ENCODE measurements at places on chromosomes 2 and 18. TPM values are rescaled to one million over a fixed set of nuclear protein-coding genes. Genes with fewer than 3 reads are reported as not detected.

The GALNT1 gene
- polyA plus RNA-seq: 76.5 TPM

The MC5R gene
- 0.17 TPM for polyA plus RNA-seq

The RNMT gene
- 59.4 TPM for polyA plus RNA-seq

The APLF gene
- 3.9 TPM for polyA plus RNA-seq

The PTPRM gene
- polyA plus RNA-seq: 101 TPM

The TMEM131 gene
- polyA plus RNA-seq: 39.6 TPM

The NEB gene
- polyA plus RNA-seq: 15.8 TPM
